Activated CD8-positive, alpha-beta memory T cell treated with anti-CD3 and anti-CD28 coated beads, Interleukin-2, amount 50 U/mL, for 48 hours (primary cell): ENCODE measurements at places on chromosomes 6 and 20.

DNA sequence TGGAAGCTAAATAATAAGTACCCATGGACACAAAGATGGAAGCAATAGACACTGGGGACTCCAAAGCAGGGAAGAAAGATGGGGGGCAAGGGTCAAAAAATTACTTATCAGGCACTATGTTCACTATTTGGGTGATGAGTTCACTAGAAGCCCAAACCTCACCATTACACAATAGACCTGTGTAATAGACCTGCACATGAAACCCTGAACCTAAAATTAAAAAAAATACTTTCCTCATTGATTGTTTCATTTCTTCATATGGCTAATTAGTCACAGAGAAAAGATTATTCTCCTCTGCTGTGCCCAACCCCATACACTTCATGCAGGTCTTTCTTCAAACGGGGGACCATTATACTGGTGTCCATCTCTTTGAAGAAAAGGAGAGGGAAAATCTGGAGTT is 213.0 kb upstream of the DTNBP1 start:
- no peak for DNase-seq

DNA sequence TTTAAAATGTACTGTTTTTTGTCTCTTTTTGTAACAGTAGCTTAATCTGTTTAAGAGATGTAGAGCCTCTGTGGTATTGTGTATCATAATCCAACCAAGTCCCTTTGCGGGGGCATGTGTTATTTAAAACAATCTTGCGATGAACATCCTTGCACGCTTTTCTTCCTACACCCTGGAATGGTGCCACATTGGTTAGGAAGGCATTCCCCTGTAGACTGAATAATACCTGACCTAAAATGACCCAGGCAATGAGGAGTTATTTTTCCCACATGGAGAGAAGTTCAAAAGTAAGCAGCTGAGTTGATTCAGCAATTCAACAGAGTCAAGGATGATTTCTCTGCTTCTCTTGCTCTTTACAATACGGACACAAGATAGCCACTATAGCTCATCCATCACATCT is 142.0 kb upstream of the PMEPA1 start:
- DNase-seq, result no peak

- no peak for DNase-seq
Measured at GRCh38 chr20:50554694-50555579, 44.8 kb downstream of the PTPN1 start.

GRCh38 chr6:161161889-161162624 is 111.8 kb downstream of the AGPAT4 start:
- DNase-seq, result no peak
